ENCODE measurements at places on chromosomes 16 and 17.

GRCh38 chr17:62562656-62563055 lies 64.8 kb upstream of the MRC2 start:
- DNase-seq, result peak; percentile 82

GRCh38 chr17:65737451-65737850 lies 176.0 kb upstream of the AXIN2 start:
- DNase-seq, result no peak

DNA sequence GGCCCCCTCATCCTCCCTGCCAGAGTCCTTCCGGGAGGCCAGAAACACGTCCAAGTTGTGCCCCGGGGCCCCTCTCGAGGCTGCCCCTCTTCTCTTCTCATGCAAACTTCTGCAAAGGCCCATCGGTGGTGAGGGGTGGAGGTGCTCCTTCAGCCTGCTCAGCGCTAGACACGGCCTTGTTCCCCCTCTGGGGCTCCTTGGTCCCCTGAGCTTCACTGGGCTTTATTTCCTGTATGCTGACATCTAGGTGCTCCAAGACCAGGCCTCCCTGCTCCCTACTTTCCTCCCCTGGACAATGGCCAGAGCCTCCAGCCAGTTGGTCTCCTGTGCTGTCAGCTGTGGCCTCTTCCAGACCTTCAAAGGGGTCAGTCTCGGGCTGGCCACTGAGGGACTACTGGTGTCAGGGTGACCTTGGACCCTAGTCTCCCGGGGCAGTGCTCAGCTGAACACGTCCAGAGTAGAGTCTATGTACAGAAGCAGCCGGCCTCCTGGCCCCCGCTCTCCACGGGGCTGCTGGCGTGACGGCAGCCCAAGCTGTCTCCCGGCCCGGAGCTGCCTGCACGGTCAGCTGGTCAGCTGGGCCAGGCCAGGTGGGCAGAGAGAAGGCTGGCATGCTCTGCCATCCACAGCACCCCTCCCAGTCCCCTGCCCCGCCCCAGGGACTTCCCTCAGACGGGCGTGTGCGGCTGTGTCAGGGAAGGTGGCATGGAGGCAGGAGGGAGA lies 1.7 kb upstream of the PRR35 start:
- DNase-seq, result no peak

DNA sequence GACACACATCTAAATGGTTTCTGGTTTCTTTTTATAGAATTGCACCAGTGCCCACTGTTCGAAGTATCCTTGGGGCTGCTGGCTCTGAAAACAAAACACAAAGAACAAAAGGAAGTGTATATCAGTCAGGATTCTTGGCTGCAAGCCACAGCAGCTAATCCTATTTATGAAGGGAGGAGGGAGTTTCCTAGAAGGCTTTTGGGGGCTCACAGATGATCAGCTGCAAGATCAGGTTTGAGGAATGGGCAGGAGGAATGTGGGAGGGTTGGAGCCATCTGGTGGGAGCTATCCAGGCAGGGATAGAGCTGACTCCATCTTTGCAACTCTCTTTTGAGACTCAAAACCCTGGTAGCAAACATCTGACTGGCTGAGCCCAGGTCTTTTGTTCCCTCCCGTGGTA lies 118.3 kb upstream of the EEF2KMT start:
- DNase-seq, result peak; percentile 25

All from M059J (cell line).